ENCODE measurements at places on chromosomes 7 and 10. TPM values are rescaled to one million over a fixed set of nuclear protein-coding genes. Genes with fewer than 3 reads are reported as not detected.

Gene PNLIPRP2
- not detected for total RNA-seq

Gene MINDY4
- 2.7 TPM for total RNA-seq

Gene GPER1
- total RNA-seq = 0.86 TPM

Gene SEMA3C
- total RNA-seq = 63.0 TPM

Gene TWIST1
- total RNA-seq = 3.8 TPM

Gene SPRN
- total RNA-seq = 0.18 TPM

Gene FEZF1
- total RNA-seq = not detected

Gene TSPAN15
- 106 TPM for total RNA-seq

Gene DENND11
- total RNA-seq = 4.9 TPM

Gene CYP2E1
- 0.35 TPM for total RNA-seq

Gene PIP4K2A
- 46.5 TPM for total RNA-seq

Gene ZNF117
- total RNA-seq = 0.12 TPM

Gene TCAF2
- total RNA-seq = 0.75 TPM

Gene YKT6
- 101 TPM for total RNA-seq

Gene CYP3A4
- not detected for total RNA-seq

Gene NOLC1
- 162 TPM for total RNA-seq

Gene DYDC2
- total RNA-seq = not detected

Gene RBM33
- 26.8 TPM for total RNA-seq

Gene ACTA2
- total RNA-seq = 24.1 TPM

Gene CUBN
- total RNA-seq = 0.01 TPM

Gene TMEM176A
- not detected for total RNA-seq

Gene FAM24B
- total RNA-seq = 16.5 TPM

Gene SRRM3
- total RNA-seq = 8.7 TPM

Gene GRID2IP
- total RNA-seq = not detected

Data from A549 treated with ZK216348 at 1 μM for 4 hours (cell line).